ENCODE measurements at places on chromosomes 3 and 15.

GRCh38 chr15:65695081-65695480 is 73.3 kb downstream of the SLC24A1 start:
- no peaks in the 10 kb centered on the region for H3K36me3 ChIP-seq
- no peaks in the 10 kb centered on the region for H3K4me1 ChIP-seq
- H3K27ac ChIP-seq: no peak overlapping the region
- no peak for DNase-seq

DNA sequence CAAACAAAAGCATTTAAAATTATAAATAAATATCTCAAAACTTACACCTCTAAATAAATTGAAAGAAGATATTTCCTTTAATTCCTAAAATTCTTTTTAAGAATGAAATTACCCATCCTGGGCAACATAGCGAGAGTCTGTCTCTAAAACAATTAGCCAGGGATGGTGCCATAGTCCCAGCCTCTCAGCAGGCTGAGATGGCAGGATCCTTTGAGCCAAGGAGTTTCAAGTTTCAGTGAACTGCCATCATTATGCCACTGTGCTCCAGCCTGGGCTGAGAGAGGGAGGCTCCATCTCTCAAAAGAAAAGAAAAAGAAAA is 25.4 kb downstream of the AADAC start:
- H3K36me3 ChIP-seq: no peaks in the 10 kb centered on the region
- H3K27ac ChIP-seq: no peak overlapping the region
- no peak overlapping the region for H3K4me3 ChIP-seq
- no peak for DNase-seq
- no peaks in the 10 kb centered on the region for H3K27me3 ChIP-seq
- H3K4me1 ChIP-seq: no peaks in the 10 kb centered on the region

DNA sequence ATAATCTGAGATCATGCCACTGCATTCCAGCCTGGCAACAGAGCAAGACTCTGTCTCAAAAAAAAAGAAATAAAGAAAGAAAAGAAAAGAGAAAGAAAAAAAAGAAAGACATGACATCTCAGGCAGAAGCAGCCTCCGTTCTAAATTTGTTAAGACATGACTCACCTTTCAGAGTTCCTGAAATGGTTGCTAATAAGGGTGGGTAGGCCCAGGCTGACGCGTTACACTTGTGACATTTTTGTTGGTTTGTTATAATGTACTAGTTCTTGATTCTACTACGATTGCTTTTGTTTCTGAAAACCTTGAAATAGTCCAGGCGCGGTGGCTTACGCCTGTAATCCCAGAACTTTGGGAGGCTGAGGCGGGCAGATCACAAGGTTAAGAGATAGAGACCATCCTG is 21.0 kb downstream of the SLC25A20 start:
- H3K27ac ChIP-seq: no peak overlapping the region
- H3K36me3 ChIP-seq: no peaks in the 10 kb centered on the region
- DNase-seq: no peak
- no peaks in the 10 kb centered on the region for H3K4me1 ChIP-seq
- H3K27me3 ChIP-seq: no peaks in the 10 kb centered on the region

GRCh38 chr3:61600195-61600594 is 38.8 kb downstream of the PTPRG start:
- no peak for DNase-seq
- H3K36me3 ChIP-seq: no peaks in the 10 kb centered on the region
- no peak overlapping the region for H3K27ac ChIP-seq
- no peak overlapping the region for H3K4me3 ChIP-seq
- no peaks in the 10 kb centered on the region for H3K27me3 ChIP-seq
- H3K4me1 ChIP-seq: no peaks in the 10 kb centered on the region

GRCh38 chr15:83282776-83283137 is 1.7 kb downstream of the BNC1 start:
- H3K27ac ChIP-seq: no peak overlapping the region
- no peak overlapping the region for H3K4me3 ChIP-seq
- H3K4me1 ChIP-seq: no peaks in the 10 kb centered on the region
- no peaks in the 10 kb centered on the region for H3K36me3 ChIP-seq
- DNase-seq: no peak
- peaks cover 40% of the 10 kb centered on the region for H3K27me3 ChIP-seq

DNA sequence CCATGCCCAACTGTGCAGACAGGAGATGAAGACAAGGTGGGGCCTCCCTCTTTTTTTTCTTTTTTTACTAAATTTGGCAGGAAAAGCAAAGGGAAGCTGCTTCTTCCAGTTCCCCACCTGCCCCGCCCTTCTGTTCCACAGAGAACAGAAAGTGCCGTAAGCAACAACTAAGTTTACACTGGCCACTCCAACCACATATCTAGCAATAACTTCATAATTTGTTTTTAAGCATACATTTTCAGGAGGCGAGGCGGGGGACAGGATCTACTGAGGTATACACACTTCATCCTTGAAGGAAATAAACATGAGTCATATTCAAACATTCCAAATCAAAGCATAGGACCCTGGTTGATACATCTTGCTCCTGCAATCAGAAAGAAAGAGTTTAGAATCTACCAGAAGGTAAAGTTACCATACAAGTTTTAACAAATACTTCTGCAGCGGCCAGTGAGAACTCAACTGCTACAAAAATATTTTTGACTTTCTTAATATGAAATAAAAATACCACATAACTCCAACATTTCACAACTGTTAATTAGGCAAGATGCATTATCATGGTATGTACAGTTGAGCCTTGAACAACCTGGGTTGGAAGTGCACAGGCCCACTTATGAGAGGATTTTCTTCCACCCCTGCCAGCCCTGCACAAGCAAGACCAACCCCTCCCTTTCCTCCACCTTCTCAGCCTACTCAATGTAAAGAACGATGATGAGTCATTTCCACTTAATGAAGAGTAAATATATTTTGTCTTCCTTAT is 50.7 kb downstream of the FOXP1 start:
- no peaks in the 10 kb centered on the region for H3K36me3 ChIP-seq

DNA sequence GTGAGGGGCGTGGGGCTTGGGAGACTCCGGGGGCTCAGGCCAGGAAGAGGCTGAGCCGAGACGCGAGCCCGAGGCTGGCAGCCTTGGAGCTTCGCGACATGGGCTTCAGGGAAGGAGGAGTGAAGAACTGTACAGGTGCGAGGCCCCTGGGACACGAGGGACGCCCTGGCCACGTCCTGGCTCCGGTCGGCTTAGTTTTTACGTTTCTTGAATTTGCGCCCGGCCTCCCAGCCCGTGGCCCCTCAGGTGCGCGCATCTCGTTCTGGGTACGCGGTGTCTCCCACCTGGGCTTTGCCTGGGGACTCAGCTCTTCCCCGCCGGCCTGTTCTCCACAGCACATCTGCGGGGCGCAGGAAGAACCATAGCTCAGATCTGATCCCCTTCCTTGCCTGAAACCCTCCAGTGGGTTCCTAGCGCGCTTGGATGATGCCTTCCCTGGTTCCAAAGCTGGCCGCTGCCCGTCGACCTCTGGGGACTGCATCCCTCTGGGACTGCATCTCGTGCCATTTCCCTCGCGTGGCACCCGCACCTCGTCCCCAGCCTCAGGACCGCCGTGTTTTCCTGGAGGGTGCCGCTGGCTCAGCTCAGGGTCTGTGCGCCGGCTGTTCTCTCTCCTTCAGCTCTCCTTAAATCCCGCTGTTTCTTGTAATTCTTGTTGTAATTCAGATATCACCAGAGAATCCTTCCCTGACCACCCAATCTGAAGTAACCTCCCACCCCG is 614 bp downstream of the CHCHD6 start:
- DNase-seq: no peak
- H3K27ac ChIP-seq: no peak overlapping the region
- H3K27me3 ChIP-seq: no peaks in the 10 kb centered on the region
- no peaks in the 10 kb centered on the region for H3K36me3 ChIP-seq
- H3K4me1 ChIP-seq: no peaks in the 10 kb centered on the region

Data from colonic mucosa (tissue), 4 donors.